ENCODE measurements at places on chromosomes 1 and 21.

DNA sequence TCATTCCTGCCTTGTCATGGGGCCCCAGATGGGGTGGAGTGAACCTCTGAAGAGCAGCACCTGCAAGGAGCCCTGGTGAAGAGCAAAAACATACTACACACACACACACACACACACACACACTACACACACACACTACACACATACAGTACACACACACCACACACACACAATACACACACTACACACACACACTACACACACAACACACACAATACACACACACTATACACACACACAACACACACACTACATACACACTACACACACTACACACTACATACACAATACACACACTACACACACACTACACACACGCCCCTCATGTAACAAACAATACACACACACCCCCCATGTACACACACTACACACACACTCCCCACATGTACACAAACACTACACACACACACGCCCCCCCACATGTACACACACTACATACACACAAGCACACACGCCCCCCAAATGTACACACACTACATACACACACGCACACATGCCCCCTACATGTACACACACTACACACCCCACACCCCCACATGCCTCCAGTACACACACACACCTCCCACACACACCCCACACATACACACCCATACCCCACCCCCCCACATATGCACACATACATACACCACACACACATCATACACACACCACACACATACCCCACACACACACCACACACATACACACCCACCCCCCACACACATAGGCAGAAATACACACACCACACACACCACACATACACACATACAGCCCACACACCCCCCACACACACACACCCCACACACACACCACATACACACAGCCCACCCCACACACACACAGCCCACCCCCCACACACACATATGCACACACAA is 9.3 kb downstream of the SLC2A5 start:
- DNase-seq, result no peak

GRCh38 chr1:110305900-110306420 is 33.2 kb upstream of the RBM15 start:
- no peak for DNase-seq

GRCh38 chr1:37042506-37042905 is 8.2 kb upstream of the GRIK3 start:
- no peak for DNase-seq

GRCh38 chr21:17688912-17689874 is 76.5 kb upstream of the BTG3 start:
- DNase-seq, result peak; percentile 53

DNA sequence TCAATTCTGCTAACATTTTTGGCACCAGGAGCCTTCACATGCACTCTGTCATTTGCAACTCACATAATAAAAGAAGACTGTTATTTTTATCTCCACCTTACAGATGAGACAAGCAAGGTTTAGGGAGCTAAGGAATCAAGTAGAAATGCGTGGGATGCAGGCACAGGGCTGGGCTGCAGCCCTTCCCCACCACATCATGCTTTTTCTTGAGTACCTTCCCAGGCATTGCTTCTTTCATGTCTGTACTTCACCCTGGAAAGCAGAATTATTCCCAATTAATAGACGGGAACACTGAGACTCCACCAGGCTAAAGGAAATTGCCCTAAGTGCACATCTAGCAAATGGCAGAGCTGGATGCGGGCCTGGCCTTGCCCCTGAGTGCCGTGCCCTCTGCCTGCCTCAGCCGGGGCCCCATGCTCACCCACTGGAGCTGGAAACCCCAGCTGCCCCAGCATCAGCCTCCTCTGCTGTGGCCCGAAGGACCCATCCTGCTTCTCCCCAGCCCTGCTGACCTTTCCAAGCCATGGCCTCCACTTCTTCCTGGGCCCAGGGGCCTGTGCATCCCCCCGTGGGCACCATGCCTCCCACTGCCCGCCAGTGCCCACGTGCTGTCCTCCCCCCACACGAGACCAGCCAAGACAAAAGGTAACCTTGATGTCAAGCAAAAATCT is 257.5 kb downstream of the TOMM20 start:
- DNase-seq, result no peak

GRCh38 chr1:115239426-115239825 is 98.6 kb downstream of the NGF start:
- no peak for DNase-seq

- DNase-seq, result no peak
Measured at GRCh38 chr1:227759341-227760300, 24.4 kb downstream of the SNAP47 start.

- DNase-seq, result no peak
Measured at GRCh38 chr21:35363458-35363857, 314.4 kb upstream of the RUNX1 start.

DNA sequence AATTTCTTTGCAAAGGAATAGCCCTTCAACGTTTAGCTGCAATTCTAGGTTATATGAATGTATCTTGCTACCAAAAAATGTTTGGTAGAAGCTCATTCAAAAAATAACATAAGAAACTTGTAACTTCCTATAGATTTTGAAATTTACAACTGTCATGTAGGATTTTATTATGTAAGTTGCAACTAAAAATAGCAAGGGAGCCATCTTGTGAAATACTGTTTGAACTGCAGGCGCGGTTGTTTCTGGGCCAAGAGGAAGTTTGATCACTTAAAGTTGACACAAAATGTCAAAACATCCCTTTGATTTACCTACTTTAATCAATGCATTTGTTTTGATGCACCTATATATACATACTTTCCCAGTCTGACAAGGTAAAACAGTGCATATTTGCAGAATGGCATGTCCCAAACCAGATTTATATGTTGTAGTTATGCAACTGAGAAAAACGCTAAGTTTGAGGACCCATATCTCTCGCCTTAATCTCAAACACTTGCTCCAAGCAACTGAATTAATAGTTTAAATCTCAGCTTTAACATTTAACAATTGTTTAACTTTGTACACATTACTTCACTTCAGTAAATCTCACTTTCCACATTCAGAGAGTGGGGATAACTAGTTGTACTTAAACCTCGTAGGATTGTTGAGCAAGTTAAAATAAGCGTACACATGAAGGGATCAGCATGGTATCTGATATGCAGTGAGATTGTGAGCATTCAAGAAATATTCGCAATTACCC is 63.9 kb downstream of the KCNK2 start:
- DNase-seq, result no peak

DNA sequence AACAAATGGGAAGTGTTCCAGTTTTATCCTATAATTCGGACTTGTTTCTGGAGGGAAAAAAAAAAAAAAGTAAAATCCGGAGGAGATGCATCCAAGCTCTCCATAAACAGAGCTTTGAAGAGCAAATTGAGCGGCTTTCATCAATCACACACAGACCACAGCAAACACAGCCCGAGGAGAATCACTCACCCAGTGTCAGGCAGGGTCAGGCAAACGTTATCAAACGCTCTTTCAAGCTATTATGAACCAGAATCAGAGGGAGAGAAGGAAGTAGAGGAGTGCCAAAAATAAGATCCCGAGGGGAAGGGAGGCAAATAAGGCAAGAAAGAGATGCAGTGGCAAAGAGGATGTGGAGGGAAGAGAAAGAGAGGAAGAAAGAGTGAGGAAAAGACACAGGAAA is 188.3 kb upstream of the CAMK1G start:
- DNase-seq, result no peak

DNA sequence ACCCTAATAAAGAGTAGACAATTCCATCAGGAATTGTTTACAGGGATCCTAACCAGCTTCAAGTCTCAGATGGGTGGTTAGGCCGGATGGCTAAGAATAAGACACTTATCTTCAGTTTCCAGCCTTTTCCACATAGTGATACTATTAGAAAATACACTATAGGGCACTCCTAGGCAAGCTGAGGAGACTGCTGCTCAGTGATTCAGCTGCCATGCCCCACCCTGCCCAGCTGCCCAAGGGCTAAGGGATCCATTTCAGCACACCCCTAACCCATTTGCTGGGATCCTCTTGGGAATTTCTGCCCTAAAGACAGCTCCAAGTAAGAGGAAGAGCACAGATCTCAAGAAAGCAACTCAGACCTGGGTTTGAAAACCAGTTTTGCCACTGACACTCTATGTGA is 31.9 kb downstream of the PLPP3 start:
- DNase-seq, result no peak

GRCh38 chr1:32063261-32063681 is 9.5 kb upstream of the TMEM39B start:
- DNase-seq, result peak; percentile 55

- no peak for DNase-seq
Measured at GRCh38 chr21:32842146-32842545, 70.6 kb upstream of the PAXBP1 start.

GRCh38 chr1:233295975-233296322 is 424 bp upstream of the PCNX2 start:
- DNase-seq, result no peak

DNA sequence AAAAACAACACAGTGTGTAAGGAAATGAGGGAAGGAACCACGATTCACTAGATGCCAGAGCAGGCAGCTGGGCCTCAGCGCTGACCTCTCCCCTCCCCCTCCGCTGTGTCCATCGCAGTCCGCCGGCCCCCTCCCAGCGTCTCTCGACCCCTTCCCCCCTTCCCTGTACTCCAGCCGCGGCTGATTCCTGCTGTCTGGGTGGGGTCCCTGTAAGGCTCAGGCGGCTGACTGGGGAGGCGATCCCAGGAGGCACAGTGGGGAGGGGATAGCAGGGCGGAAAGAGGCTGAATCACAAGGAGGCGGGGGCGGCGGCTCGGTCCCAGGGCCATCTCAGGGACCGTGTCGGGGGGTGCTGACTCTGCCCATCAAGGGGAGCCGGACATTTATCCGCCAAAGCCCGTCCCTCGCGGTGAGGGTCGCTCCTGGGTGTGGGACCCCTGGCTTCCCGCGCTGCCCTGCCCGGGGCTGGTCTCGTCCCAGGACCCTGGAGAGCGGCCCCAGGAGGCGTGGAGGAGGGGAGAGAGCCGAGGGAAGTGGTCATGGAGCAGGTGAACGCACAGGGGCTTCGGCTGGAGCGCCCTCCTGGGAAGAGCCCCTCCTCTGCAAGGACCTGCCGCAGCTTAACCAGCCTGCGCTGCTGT is 241.9 kb downstream of the PTPRU start:
- no peak for DNase-seq

GRCh38 chr1:1179983-1180861 is 6.5 kb downstream of the TTLL10 start:
- no peak for DNase-seq

- DNase-seq, result no peak
Measured at GRCh38 chr1:220880726-220881506, 1.7 kb downstream of the HLX start.

DNA sequence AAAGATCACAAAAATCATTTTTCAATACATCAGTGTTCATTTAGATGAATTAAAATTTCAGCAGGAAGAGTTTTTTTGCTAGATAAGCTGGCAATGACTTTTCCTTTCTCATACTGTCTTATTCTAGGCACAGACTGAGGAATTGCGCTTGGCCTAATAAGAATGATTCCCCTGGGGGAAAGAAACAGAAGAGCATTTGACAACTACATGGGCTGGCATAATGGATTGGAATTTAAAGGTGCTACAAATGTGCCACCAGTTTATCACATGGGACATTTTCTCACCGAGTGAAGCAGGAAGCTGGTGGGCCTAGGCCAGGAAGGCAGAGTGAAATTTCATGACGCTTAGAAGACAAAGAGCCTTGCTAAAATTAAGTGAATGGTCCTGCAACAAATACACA is 39.3 kb downstream of the CDKN2C start:
- no peak for DNase-seq

- no peak for DNase-seq
Measured at GRCh38 chr1:86247597-86248279, 91.2 kb upstream of the COL24A1 start.

- no peak for DNase-seq
Measured at GRCh38 chr1:176692988-176693696, 230.2 kb downstream of the PAPPA2 start.

DNA sequence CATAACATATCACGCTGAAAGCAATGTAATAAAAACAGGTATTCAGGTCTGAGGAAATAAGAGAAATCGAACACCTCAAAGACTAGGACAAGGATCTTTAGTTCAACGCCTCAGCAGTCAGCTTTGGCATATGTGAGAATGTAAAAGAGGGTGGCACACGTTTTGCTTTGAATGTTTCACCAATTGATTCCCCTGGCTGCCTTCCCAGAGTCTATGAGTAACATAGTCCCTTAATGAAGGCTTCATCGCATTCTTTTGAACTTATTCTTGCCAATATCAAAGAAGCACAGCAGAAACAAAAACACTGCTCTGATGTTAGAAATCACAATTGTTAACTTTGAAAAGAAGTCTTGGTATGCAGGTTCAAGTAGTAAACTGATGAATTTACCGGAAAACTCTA is 764.8 kb downstream of the ADGRL2 start:
- DNase-seq, result no peak

DNA sequence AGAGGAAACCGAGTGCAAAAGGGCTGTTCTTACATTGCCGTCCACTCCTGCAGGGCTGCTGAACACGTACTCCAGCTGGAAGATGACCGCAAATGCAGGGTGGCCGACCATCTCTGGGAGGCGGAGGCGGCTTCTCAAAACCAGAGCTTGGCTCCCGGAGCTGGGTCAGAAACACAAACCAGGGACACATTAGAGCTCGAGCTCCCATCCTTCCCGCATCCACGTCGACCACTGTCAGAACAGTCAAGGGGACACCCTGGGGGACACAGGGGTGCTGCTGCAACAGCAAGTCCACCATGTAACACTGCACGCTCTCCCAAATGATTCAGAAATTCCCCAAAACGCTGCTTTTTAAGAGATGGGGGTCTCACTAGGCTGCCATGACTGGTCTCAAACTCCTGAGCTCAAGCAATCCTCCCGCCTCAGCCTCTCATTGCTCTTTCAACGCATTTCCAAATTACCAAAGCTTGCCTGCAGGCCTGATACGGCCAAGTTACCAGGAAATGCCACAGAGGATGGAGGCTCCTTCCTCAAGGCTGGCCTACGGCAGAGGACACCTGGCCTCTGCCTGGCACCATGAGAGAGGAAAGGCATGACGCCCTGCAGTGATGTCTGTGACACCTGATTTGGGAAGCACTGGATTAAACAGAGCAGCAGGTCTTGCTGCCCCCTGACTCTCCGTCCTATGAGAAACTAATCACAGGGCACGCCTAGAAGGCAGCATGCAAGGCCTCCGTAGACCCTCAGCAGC is 45.0 kb downstream of the NPHP4 start:
- no peak for DNase-seq

DNA sequence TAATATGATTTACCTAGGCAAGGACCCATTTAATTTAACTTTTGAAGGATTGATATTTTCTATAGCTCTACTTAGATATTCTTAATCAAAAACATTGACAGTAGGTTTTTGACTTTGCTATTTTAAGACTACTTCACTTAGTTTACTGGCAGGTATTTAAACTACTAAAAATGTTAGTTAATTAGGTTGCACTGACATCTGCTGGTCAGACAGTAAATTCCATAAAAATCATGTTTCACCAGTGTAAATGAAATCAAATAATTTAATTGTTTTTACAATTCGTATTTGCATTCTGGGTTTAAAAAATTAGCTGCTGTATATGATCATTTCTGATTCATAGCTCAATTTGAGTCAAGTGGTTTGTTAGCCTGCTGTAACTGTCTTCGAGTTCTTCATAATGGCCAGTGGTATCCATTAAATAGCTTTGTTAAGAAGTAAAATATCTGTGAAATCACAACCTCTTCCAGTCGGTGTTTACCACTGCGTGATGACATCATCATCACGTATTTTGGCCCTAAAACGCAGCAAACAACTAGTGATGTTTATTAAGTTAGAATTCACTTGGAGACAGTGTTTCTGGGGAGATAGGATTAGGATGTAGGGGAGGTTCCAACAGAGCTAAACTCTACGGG is 26.2 kb downstream of the EXTL2 start:
- no peak for DNase-seq

Data from NCI-H1436 (cell line).